Type B pancreatic cell (in vitro differentiated cells): ENCODE measurements at places on chromosomes 3 and 15.

- DNase-seq, result no peak
Measured at GRCh38 chr15:86654501-86654900, 574.8 kb downstream of the AGBL1 start.

GRCh38 chr3:101730839-101731238, 6.4 kb downstream of the CEP97 start:
- no peak for DNase-seq

DNA sequence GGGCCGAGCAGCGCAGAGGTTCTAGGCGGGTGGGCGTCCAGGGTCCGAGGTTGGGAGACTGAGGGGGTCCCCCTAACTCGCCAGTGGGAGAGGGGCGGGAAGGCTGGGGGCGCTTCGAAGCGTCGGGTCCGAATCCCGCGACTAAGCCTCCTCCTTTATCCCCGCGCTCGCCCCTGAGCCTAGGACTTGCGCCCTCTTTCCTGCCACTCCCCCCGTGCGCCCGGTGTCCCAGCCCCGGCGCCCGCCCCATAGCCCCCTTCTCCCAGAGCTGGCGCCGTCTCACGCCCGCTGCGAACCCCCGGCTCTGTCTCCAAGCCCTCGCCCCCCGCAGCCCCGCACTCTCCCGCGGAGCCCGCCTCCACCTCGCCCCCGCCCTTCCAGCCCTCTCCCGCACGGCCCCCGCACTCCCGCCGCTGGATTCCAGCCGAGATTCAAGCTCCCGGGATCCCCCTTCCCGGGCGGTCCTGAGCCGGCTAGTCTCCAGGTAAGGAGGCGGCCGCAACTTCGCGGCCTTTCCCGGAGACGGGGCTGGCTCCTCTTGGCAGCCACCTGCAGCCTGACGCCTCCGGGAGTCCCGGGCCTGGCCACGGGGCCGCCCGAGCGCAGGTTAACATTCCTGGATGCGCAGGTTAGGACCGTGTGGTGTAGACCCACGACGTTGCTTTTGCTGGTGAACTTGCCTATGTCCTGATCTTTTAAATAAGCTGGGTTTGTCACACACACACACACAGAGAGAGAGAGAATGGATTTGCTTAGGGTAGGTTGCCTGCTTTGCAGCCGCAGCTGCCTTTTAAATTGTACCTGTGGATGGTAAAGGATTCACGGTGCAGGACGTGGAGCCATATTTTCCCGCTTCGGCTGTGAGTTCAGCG, 563 bp downstream of the PXYLP1 start:
- no peak for DNase-seq

GRCh38 chr3:131655070-131655690, 152.4 kb upstream of the MRPL3 start:
- no peak for DNase-seq

GRCh38 chr3:173584838-173585831, 187.6 kb downstream of the NLGN1 start:
- DNase-seq, result peak; percentile 71

GRCh38 chr3:137988152-137988551, 21.8 kb upstream of the CLDN18 start:
- DNase-seq, result no peak

- no peak for DNase-seq
Measured at GRCh38 chr15:82942691-82943090, 9.8 kb downstream of the HOMER2 start.

GRCh38 chr15:95630683-95631082, 699.8 kb upstream of the NR2F2 start:
- DNase-seq, result no peak

GRCh38 chr3:113585228-113585627, 52.9 kb downstream of the SIDT1 start:
- DNase-seq, result no peak

GRCh38 chr15:23846218-23846617, 159.1 kb upstream of the NDN start:
- DNase-seq, result no peak

GRCh38 chr3:102017784-102018183, 168.5 kb downstream of the NFKBIZ start:
- no peak for DNase-seq

GRCh38 chr15:73570355-73571032, 62.7 kb downstream of the NPTN start:
- no peak for DNase-seq

GRCh38 chr3:126463521-126463920, 12.2 kb downstream of the ZXDC start:
- DNase-seq, result no peak

DNA sequence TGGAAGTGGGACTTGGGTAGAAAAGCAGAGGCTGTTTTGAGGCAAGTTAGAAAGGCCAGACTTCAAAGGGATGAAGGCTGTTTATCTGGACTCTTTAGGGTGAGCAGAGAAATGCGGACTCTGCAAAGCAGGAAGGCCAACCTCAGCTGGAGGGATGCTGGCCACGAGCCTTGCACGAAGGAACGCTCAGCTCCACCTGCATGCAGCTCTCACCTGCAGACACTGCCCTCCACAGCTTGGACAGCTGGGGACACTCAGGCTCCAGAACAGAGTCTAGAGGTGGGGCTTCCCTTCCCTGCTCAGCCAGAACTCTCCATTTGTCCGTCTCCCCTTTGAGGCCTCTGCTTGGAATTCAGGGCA, 229.7 kb downstream of the ADAMTS17 start:
- DNase-seq, result no peak

DNA sequence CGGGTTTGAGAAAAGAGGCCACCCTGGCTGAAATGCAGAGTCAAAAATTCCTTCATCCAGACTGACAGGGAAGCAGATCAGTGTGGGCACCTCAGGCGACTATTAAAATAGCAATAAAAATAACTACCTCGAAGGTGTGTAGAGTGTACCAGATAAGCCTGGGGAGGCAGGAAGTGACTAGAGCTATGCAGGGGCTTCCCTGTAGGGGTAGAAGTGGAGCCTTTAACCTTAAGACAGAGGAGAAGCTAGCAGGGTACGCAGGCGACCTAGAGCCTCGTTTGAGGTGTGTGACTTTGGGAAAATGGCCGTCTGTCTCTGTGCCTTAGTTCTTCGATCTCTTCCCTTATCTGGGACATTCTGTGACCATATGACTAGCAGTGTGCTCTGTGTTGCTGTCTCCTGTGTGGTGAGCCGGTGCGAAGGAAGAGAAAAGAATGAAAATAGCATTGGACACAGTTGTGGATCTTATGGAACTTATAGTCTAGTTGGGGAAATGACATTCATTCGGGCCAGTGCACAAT, 17.6 kb downstream of the BHLHE40 start:
- DNase-seq, result peak; percentile 18

- DNase-seq, result no peak
Measured at GRCh38 chr3:72977060-72977808, 19.4 kb upstream of the PPP4R2 start.

DNA sequence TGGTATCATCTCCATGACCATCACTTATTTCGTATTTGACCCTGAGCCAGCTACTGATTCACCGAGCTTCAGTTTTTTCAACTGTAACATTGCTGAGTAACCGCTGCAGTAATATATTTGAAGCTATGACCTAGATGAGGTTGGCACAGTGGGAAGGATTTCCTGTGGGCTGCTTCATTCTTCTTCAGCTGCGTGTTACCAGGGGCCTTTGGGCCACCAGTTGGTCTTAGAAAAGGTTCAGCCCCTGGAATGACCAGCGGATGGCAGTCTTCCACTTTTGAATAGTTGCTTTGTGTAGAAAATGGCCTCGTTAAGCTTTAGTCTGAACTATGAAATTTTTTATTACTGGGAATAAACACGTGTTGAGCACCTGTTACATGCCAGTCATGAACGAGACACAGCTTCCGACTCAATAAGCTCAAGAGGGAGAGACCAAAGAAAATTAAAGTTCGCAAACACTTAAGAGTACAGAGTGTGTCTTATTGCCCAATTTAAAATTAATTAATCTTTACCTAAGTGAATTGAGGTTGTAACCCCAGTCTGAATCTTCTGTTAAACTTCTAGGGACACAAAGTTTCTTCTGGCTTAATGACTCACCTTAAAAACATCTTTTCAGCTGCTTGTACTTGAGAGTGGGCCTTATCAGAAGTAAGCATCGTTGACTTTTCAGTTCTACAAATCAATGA, 57.6 kb upstream of the NR2E3 start:
- no peak for DNase-seq

GRCh38 chr3:106083207-106083606, 214.4 kb upstream of the CBLB start:
- no peak for DNase-seq
